ENCODE measurements at places on chromosomes 3 and 15.
A peak's percentile ranks its signal among the peaks of the same experiment; 100 is the strongest.

- DNase-seq = no peak
These were observed 64.5 kb downstream of the EPHA3 start for GRCh38 chr3:89171687-89172545.

DNA sequence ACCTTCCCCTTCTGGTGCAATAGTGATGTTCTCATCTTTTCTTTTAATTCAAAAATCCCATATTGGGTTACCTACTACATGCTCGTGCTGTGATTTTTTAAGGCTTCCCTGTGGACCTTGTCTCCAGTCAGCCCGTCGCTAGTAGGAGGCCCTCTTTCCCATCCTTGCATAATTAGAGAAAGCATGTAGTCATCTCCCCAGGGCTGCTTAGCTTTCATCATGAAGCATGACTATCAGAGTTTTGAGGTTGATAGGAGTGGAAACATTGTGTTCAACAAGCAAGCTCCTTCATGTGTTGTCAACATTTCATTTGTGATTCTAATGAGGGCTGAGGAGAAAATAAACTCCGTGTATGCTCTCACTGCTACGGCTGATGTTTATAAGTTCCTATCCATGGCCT is 8.7 kb upstream of the LRTM1 start:
- peak; percentile 36 for DNase-seq

DNA sequence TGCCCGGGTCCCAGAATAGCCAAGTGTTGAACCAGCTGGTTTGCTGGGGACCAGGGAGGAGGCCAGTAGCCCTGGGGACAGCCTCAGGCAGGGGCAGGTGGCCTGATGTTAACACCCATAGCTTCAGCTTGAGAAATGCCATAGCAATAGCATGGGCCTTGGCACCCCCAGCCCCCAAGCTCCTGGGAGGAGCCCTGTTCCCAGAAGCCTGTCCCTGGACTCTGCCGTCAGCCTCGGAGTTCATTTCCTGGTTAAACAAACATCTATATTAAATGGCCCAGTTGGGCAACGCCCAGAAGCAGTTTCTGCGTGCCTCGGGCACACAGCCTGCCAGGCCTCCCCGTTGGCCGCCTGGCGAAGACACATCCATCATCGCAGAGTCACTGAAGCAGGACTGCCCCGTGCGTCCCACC is 58.2 kb downstream of the FGD5 start:
- DNase-seq = peak; percentile 7

GRCh38 chr15:90221246-90221900 is 12.4 kb downstream of the CIB1 start:
- peak; percentile 87 for DNase-seq

DNA sequence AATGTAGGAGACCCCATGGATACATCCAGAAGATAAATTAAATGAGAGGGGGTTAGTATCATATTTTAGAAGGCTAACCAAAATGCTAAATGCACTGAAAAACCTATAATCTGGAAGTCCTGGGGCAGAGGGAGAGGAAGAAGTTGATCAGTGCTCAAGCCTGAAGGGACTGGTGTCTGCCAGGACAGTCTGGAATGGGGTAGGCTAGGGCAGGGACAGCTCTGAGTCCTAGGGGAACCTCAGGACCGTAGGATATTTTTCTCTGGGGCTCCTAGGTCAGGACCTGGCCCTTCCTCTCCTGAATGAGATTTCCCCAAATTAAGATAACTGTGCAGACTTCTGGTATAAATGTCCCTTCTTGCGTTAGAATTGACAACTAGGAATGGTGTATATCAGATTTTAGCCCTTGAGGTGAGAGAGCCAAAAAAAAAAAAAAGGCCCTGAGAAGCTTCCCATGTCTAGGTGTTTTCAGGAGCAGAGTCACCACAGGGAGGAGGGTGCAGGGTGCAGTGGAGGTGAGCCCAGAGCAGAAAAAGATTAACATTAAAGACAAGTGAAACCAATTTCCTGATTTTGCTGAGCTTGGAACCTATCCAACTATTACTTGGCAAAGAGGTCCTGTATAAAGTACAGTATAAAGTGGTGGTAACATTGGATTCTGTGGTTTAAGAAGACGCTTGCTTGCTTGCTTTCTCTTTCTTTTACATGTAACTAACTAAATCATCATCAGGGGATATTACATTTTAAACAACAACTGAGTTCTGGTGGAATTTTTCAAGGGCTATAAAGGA is 63.5 kb downstream of the HACD2 start:
- peak; percentile 62 for DNase-seq

GRCh38 chr15:94736236-94736635 is 504.9 kb downstream of the MCTP2 start:
- no peak for DNase-seq

- DNase-seq = no peak
These were observed 46.1 kb upstream of the KLHL25 start for GRCh38 chr15:85840802-85841152.

DNA sequence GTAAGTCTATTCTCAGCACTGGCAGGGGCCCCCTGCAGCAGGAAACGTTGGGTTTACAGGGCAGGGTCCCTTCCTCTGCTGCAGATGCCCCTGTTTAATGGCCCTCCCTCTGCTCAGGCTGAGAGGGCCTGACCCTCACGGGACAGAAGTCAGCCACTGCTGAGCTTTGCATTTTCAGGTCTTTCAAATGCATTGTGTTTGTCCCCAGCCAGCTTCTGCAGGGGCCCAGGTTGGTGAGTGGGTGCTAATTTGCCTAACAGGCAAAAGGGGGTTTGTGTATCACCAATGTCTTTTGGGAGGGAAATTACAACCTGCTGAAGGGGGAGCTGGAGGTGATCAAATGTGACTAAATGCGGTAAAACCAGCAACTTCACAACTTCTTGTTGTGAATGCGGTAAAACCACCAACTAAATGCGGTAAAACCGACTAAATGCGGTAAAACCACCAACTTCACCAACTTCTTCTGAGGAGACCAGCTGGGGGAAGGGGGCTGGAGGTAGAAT is 44.8 kb upstream of the UBE2E1 start:
- no peak for DNase-seq

All from choroid plexus epithelial cell (primary cell).